ENCODE measurements at places on chromosomes 1 and 21.

DNA sequence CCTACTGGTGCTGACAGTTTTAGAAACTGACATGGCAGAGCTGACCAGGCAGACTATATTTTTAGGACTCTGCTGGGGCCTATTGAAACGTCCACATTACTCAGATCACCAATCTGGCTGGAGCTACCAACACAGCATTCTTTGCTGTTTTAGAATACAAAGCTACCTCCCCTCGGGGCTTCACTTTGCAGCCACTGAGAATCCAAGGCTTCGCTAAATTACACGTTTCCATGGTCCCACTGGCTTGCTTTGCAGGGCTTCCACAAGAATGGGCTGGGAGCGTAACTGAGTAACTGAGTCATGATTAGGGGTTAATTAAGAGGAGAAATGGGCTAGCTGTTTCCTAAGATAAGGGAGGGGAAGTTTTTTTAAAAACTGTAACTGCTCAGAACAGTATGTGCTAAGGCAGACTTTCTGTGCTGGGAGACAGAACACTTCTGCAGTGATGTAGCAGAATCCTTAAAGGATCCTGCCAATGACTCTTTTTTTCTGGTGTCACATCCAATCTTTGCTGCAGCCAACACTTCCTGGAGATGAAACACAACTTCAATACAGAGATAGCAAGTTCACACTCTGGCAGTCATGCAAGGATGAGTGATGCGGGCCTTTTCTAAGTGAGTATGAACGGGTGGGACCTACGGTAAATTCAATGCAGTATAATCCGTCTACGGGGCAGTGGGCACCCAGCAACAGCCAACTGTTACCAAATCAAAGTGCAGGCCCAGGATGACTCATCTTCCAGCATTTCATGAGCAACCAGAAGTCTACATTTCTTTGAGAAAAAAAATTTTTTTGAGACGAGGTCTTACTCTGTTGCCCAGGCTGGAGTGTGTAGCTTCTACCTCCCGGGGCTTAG lies 21.5 kb downstream of the NDUFS5 start:
- H3K4me1 ChIP-seq: peaks cover 30% of the 10 kb centered on the region
- peak; percentile 72 for DNase-seq
- no peaks in the 10 kb centered on the region for H3K27me3 ChIP-seq
- peak overlapping the region; percentile 49 for H3K27ac ChIP-seq
- no peaks in the 10 kb centered on the region for H3K36me3 ChIP-seq

GRCh38 chr1:150804671-150805070 lies 3.4 kb downstream of the CTSK start:
- no peaks in the 10 kb centered on the region for H3K36me3 ChIP-seq
- peaks cover 6% of the 10 kb centered on the region for H3K4me1 ChIP-seq
- no peak overlapping the region for H3K27ac ChIP-seq
- no peak for DNase-seq
- H3K4me3 ChIP-seq: no peak overlapping the region

DNA sequence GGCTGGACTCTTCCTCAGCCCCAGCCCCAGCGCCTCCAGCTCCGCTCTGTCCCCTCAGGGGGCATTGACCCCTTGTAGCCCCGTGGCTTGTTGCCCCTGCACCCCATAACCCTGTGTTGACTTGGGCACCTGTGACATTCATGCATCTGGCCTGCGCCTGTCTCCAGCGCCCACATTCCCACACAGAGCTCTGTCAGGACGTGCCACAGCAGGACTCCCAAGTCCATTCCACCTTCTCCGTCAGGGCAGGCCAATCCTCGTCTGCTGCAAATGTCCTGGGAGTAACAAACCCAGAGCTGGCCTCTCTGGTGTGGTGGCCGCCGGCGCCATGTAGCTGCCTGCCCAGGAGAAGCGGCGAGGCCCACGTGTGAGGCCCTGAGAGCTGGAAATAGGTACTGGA lies 60.6 kb downstream of the AGPAT3 start:
- no peak overlapping the region for H3K27ac ChIP-seq
- H3K27me3 ChIP-seq: no peaks in the 10 kb centered on the region
- peaks cover 29% of the 10 kb centered on the region for H3K4me1 ChIP-seq
- H3K4me3 ChIP-seq: no peak overlapping the region

GRCh38 chr1:77940921-77941570 lies 37.8 kb downstream of the FUBP1 start:
- no peak overlapping the region for H3K27ac ChIP-seq
- no peak overlapping the region for H3K4me3 ChIP-seq
- DNase-seq: no peak
- no peaks in the 10 kb centered on the region for H3K27me3 ChIP-seq
- H3K4me1 ChIP-seq: no peaks in the 10 kb centered on the region

DNA sequence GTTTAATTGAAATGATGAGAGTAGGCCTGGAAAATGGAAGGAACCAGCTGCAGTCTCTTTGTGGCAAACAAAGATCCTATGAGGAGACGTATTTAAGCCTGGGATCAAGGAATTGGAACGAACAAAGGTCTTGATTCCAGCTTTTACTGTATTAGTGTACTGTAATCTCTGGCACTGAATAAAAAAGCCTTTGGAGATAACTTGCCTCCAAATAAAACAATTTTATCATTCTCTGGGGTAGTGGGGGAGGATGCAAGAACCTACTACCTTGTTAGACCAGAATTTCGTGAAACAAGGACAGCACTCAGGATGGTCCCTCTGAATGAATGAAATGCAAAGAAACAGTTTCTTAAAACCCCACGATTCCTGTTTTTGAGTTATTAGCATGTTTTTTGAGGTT lies 134.2 kb downstream of the RWDD3 start:
- no peak for DNase-seq
- no peaks in the 10 kb centered on the region for H3K36me3 ChIP-seq
- H3K4me1 ChIP-seq: no peaks in the 10 kb centered on the region
- H3K4me3 ChIP-seq: no peak overlapping the region

DNA sequence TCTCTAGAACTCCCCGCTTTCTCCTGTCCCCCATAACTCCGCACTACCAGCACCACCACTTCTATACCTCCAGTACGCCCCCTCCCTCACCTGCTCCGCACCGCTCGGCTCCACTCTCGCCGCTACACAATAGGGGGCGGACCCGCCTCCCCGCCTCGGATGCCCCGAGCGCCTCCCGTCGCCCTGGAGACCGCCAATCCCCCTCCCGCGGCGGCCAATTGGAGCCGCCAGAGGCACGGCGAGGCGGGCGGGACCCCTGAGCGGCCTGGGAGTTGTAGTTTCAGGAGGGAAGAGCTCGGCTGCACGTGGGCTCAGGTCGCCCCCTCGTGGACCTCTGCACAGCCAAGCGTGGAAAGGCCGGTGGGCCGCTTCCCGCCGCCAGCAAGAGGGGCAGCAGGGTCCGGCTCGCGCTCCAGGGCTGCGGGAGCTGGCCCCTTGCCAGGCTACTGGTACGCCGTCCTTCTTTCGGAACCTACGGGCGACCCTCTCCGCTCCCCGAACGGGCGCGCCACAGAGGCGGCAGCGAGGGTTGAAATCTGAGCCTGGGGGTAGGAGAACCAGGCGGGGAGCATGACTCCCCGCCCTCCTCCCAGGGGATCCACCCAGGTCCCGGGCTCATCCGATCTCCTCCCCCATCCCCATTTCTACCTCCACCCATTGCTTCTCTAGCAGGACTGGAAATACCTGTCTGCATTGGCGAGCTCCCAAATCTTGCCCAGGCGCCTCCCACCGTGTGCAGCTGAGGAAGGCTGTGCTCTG lies at the start of gene IGSF9:
Gene IGSF9 (minus strand): TSS at position 131 of the 759 bp plus-strand sequence. CDS start 2,159 bp downstream, outside the sequence.
- peak within 1 kb of the TSS; percentile 36 for H3K4me3 ChIP-seq
- peak; percentile 89 for DNase-seq
- H3K27ac ChIP-seq: no peak within 1 kb of the TSS
- no peaks in the 10 kb centered on the region for H3K27me3 ChIP-seq
- peaks cover 13% of the 10 kb centered on the region for H3K4me1 ChIP-seq
- H3K36me3 ChIP-seq: no peaks in the 10 kb centered on the region

All from K562 (cell line).